ENCODE measurements at places on chromosomes 5 and 9.

GRCh38 chr9:9612270-9612669 is 1000.5 kb downstream of the PTPRD start:
- DNase-seq, result no peak

GRCh38 chr5:126544087-126544740 is 50.8 kb downstream of the ALDH7A1 start:
- DNase-seq, result peak; percentile 64

DNA sequence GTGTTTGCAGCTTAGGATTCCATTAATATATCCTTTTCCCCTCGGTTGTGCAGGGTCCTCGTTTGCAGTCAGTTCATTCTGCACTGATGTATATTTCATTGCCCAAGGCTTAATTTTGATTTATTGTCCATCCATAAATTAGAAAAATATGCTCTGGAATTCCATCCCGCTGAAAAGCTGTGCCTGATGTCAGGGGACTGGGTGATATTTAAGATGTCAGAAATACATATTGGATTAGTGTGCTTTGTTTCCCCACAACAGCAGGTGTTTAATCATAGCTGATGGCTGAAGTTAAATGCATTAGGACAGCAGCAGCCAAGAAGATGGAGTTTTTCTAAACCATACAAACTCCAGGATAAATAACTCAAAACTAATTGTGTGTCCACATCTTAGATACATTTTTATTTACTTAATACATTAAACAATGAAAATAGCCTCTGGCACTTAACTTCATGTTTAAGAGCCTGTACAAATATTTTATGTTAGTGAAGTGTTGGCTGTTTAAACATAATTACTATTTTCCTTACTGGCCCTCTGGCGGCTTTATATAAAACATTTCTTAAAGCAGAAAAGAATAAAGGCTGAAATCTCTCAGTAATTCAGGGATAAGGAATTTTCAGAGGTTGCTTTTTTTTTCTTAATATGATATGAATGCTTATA is 170.4 kb upstream of the TBCA start:
- DNase-seq, result no peak

- DNase-seq, result no peak
Measured at GRCh38 chr9:38066914-38067858, 1.8 kb downstream of the SHB start.

GRCh38 chr9:134682651-134683364 is 41.2 kb downstream of the COL5A1 start:
- no peak for DNase-seq

GRCh38 chr9:97809666-97810344 is 43.2 kb upstream of the FOXE1 start:
- DNase-seq, result no peak

- no peak for DNase-seq
Measured at GRCh38 chr9:93946338-93946712, 8.8 kb downstream of the BARX1 start.

DNA sequence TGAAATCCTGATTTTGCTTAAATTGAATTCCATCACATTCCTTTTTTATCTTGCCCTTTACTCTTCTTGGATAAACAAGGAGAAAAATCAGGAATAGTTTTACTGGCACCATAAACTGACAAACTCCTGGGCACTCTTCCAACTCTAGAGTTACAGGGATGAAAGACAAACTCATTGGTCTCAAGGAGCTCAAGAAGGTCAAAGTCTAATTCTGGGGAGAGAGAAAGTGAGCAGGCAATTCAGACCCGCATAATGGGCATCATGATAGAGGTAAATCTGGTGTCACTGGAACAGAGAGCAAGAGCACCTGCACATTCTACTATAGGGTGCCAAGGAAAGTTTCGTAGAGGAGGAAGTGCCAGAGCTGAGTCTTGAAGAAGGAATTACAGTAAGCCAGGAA is 64.8 kb downstream of the GRIN3A start:
- DNase-seq, result no peak

DNA sequence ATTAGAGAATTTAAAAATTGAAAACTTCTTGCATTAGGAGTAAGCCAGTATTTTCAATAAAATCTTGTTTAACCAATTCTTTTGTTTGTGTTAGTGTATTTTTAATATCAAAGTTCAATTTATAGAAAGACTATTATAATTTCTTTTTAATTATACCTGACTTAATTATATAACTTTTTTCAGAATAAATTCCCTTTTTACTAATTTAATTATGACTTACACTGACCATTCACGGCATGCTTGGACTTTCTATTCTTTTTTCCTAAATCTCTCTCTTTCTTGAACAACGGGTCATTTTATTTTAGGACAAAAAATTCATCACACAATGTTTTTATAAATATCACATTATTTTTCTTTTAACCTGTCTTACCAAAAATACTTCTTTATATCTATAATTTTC is 555.3 kb upstream of the PTGER4 start:
- no peak for DNase-seq

- peak; percentile 89 for DNase-seq
Measured at GRCh38 chr5:98454904-98455303, 318.6 kb upstream of the RGMB start.

DNA sequence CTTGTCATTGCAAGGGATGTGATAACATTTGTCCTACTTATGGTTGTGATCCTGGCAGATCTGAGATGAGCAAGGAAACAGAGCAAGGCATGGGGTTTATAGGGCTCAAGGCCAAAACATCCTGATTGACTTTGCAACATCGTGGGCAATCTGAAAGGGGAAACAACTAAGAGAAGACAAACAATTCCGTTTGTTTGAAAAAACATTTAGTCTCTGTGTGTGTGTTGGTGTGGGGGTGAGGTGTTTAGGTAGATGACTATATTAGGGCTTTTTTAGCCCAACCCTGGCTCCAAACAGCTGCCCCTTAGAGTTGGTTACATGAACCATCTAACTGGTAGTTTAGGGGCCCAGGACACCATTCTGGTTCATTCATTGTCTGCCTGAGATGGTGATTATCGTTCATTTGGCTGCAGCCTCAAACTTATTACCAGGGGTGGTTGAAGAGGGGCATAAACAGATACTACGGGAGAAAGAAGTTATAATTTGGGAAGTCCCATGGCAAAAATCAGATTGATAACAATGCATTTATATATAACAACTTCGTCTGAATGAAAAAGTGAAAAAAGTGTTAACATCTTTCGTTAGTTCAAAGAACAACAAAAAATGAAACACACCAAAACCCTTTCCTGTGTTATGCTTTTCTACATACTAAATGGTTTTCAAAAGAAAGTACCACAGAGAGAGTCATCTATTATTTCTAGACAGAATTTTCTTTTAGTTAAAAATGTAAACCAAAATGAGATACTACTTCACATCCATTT is 5.7 kb downstream of the FYB1 start:
- no peak for DNase-seq

- DNase-seq, result no peak
Measured at GRCh38 chr5:150399524-150400211, 13.0 kb downstream of the CD74 start.

DNA sequence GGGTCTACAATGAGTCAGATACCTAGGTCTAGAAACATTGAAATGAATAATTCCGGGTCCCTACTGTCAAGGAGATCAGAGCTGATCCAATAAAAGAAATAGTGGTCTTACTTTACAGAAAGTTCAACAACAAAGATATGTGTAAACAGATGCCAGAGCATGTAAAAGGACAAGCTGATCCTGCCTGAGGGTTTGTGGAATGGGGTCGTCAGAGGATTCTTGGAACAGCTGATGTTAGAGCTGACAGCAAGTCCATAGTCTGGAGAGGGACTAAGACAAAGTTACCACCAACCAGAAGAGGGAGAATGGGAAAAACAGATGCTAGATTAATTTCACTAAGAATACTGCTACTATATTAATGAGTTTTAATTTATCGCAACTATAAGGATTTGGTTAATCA is 71.5 kb downstream of the FREM1 start:
- no peak for DNase-seq

DNA sequence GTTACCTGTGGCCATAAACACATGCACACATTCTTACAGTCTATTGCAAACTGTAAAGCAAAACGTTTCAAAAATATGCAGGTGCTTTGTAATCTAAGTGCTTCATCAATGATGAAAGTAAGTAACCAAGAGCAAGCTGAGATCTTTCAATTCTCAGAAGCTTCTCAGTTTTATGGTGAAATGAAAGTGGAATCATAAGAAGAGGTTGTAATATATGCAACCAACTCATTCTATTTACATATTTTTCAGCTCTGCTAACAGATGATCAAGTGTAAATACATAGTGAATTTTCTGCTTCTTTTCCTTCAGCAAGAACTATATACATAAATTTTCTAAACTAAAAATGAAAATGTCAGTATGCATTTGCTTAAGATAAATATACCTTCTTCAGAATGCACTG is 33.1 kb upstream of the PRDM9 start:
- no peak for DNase-seq

DNA sequence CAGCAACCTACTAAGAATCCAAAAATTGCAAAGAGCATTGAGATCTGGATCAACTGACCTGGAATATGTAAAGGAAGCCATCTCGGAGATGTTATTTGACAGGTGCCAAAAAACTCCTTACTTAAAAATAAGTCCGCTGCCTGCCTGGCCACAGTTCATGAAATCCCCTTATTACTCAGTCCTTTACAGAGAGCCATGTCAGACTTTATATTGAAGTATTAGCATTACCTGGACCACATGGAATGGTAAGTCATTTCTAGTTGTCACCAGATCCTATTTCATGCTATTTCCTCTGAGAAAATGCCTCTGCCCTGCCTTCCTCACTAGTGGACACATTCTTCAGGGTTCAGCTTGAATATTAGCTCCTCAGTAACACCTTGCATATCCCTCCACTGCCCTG is 115.7 kb downstream of the DEPDC1B start:
- DNase-seq, result no peak

- peak; percentile 40 for DNase-seq
Measured at GRCh38 chr9:77475641-77476473, 172.3 kb downstream of the GNA14 start.

DNA sequence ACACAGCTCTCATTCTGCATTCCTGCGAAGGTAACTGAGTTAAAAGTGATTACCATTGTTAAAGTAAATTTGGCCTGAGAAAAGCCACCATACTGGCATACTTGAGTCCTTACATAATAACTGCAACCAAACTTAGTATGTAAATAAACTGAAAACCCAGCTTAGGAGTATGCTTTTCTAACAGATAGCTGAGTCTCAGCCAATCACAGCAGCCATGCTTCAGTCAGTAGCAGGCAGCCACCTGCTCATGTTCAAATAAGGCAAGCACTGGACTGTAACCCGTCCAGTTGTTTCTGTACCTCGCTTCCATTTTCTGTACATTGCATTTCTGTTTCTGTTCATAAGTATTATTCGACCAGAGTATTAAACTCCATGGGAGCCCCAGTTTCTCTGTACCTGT is 58.6 kb downstream of the GCNT4 start:
- no peak for DNase-seq

DNA sequence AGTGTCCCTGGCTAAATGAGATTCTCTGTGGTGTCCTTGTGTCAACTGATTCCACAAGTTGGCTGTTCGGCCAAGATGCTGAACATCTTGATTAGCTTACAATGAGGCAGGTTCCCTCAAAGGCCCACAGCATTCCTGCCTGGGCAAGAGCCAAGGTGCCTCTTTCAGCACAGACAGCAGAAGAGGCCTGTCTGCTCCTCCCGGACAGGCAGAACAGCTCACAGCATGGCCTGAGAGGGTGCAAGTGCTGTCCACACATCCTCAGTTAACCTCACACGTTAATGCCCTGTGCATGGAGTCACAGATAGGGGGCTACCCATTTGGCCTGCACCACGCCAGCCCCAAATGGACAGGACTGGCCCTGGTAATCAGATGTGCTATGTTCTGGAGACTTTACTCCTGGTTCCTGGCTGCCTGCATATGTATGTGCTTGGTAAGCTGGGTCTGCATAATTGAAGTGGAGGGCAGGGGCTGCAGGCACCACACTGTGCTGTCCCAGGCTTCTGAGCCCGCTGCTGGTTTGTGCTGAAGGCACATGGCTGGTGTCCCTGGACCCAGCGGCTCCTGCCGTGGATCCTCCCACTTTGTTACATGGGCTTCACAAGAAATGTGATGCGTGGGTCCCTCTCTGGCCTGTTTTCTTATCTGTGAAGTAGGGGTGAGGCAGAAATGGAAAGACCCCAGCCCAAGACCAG is 8.9 kb downstream of the CSF2 start:
- no peak for DNase-seq

GRCh38 chr9:80004714-80005113 is 432.9 kb downstream of the TLE4 start:
- DNase-seq, result no peak

DNA sequence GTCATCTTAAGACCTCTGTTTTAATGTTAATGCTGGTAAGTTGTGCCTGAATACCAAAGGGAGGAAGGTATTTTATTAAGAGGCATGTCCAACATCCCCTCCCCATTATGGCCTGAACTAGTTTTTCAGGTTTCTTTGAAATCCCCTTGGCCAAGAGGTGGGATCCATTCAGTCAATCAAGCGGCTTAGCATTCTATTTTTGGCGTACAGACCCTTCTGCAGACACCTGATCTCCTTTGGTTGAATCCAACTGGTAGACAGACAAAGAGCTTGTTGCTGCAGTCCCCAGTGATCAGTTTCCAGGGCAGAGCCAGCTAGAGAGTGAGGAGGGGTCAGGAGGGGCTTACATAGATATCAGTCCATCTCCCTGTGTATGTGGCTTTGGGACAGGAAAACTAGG is 7.9 kb upstream of the KCNMB1 start:
- no peak for DNase-seq

GRCh38 chr9:109276469-109277440 is 44.1 kb downstream of the EPB41L4B start:
- no peak for DNase-seq

GRCh38 chr9:25472085-25472607 is 206.1 kb downstream of the TUSC1 start:
- no peak for DNase-seq

DNA sequence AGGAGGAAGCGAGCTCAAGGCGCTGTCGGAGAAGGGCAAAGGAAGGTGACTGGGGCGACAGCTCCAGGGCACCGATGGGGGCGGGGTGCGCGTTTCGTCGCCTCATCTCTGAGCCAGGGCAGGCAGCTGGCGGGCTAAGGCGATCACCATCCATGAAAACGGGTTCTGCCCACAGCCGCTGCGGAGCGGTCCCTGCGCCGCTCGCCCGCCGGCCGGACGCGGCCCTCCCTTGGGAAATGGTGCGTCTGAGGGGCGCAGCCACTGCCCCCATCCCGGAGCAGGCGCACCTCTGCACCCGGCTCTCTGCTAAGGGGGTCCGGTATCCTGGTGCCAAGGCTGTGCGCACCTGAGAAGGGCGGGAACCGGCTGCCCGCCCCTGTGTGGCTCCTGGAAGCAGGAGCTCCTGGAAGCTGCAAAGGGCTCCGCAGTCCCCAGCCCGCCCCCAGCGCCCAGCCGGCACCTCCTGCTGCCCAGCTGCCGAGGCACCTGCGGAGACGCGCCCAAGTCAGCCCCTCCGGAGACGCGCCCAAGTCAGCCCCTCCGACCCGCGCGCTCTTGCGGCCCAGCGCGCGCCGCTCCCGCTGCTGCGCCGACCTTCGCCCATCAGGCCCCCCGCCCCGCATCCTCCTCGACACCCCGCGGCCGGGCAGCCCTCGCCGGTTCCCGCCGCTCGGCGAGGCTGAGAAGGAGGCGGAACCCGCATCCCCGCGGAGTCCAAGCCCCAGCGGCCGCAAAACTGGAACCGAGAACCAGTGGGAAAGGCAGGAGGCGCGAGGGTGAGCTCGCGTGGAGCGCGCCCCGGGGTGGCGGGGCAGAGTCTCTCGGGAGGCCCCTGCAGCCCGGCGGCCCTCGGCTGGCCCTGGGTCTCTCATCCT is 757 bp downstream of the ANKRD34B start:
- DNase-seq, result peak; percentile 20

- DNase-seq, result no peak
Measured at GRCh38 chr9:111909444-111909843, 12.8 kb downstream of the UGCG start.

GRCh38 chr5:166639151-166639550 is 1652.3 kb upstream of the WWC1 start:
- DNase-seq, result no peak

GRCh38 chr9:106889061-106889590 is 26.2 kb downstream of the ZNF462 start:
- no peak for DNase-seq
